ENCODE measurements at places on chromosomes 7 and 10.

- DNase-seq, result no peak
Observed at GRCh38 chr10:84311576-84311975, 16.8 kb upstream of the CCSER2 start.

DNA sequence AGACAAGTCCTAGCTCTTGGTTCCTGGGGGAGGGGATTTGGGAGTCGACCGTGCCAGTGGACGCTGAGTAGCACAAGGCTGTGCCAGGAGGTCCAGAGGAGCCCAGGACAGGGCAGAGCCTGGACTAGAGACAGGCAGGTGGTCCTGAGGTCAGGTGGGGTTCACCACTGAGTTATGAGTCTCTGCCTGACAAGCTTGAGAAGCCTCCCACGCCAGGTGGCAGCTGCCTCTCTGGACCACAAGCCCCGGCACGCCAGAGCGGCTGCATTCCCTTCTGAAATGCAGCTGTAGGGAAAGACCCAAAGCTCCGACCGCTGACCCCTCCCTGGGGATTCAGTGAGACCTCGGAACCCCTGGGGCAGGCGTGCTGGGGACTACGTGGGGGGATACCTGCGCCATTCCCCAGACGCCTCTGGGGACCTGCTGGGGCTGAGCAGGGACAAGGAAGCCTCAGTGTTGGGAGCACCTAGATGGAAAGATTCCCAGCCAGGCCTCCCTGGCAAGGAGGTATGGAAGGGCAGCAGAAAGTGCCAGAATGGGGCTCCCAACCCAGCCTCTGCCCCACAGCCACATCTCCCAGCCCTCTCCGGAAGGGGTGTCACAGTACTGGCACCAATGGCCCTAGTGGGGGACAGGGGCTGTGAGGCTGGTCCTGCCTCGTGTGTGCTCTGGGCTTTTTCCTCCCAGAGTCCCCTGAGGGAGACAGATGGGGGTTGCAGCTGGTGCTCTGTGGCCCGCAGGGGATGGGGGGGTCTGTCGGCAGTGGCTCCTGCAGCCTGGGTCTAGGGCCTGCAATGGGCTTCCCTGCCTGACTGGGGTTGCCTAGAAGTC is 29.0 kb downstream of the PDGFA start:
- DNase-seq, result no peak

DNA sequence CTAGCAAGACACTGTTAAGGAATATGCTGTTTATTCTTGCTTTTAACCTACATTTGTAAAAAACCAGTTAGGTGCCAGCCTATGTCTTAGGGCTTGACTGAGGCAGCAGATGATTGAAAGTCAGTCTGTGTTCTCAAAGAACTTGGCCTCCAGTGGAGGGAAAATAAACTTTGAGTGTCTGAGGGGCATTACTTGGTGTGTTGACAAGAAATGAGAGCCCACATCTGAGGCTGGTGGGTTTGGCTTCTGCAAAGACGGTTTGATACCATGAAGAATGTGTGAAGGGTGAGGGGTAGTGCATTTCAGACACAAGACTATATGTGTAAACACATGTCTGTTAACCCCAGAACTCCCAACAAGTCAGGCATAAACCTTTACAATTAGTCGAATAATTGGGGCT is 28.5 kb downstream of the CCSER2 start:
- no peak for DNase-seq

DNA sequence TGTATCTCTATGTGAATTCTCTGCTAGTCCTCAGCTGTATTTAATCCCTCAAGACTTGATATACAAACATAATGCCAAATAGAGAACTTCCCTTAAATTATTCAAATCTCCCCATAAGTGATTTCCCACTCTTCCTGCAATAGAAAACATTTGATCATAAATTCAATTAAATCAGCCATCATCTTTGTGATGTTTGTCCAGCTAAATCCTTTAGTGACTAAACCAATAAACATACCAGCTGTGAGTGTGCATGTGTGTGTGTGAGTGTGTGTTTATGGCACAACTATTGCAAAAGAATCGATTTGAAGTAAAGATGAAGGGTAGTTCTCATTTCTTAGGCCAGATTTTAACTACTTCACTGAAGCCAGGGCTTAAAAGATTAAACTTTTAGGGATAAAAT is 175.5 kb upstream of the FZD1 start:
- DNase-seq, result no peak

- DNase-seq, result no peak
Observed at GRCh38 chr10:75507469-75507868, 76.0 kb downstream of the LRMDA start.

GRCh38 chr10:69329721-69330178 is 51.5 kb downstream of the HK1 start:
- DNase-seq, result no peak

DNA sequence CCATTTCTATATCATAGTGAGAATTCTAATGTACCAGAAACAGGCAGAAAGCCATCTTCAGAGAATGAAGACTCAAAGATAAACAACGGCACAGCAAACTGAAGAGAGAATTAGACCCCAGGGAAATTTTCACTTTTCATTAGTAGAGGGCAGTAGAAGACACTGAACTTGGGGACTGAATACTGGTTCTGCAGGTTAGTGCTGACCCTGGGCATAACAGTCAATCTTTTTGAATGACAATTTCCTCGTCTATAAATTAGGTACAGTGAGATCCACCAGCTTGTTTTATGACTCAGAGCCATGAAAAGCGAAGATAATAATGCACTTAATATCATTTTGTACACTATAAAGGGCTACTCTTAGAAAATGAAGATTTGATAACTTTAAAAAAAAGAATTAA is 13.7 kb downstream of the FKBP14 start:
- DNase-seq, result no peak

GRCh38 chr7:101373812-101374614 is 11.3 kb downstream of the COL26A1 start:
- no peak for DNase-seq

DNA sequence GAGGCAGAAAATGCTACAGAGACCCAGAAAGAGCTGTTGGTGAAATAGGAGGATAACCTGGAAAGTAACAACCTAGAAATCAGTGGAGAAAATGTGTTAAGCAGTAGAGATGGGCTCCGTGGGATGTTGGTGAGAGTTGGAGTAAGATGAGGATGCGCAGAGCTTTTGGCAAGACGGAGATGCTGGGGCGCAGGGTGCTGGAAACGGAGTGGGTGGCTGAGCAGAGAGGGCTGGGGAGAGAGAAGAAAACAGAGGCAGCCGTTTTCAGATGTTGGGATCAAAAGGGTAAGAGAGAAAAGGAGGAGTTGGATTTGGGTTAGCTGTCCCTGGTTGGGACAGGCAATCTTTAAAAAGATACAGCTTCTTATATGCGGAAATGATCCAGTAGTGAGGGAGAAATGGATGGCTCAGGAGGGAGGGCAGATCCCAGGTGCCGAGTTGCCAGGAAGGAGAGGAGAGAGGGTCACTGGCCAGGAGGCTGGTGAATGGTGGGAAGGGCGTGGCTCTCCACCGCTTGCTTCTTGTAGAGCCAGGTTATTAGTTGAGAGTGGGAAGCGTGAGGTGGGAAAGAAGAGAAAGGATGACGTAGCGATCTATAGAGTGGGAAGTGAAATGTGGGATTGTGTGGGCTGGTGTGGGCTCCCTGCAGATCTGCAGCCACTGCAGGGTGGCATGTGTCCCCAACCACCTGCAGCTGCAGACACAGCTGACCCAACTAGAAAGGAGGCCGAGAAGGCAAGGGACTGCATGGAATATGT is 182.2 kb upstream of the SVIL start:
- no peak for DNase-seq

DNA sequence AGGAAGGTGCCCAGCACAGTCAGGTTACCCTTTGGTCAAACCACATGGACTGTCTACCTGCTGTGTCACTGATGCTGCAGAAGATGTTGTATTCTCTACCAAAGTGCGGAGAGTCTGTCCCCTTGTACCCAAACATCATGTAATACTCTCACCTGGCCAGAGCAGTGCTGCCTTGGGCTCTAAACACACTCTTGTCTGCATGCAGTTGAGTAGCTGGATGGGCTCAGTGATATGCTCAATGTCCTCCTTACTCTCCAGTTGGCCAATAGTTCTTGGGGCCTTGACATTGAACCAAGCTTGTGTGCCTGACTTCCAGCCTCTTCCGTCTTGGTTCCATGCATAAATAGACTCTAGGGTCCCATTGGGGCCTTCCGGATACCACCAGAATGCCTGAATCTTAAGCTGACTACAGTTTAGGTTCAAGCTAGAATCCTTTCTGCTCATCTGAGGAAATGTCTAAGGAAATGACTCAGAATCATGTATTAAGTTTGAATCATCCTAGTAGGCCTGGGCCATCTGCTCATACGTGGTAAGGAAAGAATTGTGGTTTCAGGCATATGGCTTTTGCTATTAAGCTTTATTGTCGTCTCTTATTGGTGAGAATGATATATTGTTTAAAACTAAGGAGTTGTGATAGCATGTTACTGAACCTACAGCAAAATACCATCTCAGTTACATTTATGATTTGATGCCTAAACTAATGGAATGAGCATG is 118.0 kb downstream of the OTUD1 start:
- DNase-seq, result no peak

DNA sequence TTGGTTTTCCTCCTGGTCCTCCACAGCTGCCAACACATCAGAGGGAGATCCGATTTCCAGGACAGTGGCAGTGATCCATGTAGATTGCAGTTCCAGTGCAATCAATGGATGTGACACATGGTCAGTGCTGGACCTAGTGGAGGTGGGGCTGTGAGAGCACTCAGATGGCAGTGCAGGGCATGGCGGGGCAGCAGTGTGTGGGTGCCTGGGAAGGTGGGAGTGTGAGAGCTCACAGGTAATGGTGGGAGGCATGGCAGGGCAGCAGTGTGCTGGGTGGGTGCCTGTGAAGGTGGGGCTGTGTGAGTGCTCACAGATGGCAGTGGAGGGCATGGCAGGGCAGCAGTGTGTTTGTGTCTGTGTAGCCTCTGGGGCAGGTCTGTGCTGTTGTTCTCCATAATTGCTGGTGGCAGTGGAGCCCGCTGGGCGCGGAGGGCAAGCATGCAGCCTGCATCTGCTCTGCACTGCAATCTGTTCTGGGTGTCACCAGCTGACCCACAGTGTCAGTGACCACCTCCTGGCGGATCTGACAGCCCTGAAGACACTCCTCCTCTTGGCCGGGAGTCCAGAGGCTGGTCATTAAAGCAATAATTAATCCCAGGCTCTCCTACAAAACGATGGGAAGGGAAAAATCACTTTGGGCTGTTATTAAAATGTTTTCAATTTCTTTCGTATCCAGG is 8.6 kb upstream of the ADARB2 start:
- DNase-seq, result no peak

DNA sequence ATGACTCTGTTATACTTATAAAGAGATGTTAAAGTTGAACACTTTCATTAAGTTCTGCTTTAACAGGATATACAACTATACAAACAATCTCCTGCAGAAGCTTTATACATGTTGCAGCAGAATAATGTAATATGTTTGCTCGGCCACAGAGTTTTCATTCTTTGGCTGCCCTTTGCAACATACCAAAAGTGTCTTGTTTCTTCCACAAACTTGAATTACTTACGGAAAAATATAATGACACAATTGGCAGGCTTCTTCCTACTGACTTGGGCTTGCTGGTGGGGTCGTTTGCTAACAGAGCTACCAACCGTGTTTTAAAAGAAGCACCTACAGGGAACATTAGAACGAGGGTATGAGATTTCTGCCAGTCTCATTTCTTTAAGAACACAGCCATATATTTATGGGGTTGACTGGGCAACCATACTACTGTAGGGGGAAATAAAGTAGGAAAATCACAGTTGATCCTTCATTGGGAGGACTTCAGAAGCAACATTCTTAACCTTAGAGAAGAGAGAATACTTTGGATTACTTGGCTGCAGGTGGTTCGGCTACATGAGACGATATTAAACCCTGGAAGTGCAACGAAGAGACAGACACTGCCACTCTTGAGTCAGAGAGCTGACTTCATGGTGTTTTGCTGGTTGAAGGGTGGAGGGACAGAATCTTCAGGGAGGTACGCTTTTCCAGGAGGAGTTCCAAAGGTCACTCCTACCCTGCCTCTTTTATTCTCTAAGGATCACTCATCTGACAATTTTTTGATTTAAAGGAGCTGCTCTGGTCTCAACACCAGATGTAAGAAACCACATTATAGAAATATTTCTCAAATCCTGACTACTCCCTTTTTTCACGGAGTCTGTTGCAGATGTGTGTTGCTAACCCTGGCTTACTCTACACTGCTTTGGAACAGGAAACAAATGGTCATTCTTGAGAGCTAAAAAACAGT is 123.9 kb downstream of the SEMA3C start:
- no peak for DNase-seq

DNA sequence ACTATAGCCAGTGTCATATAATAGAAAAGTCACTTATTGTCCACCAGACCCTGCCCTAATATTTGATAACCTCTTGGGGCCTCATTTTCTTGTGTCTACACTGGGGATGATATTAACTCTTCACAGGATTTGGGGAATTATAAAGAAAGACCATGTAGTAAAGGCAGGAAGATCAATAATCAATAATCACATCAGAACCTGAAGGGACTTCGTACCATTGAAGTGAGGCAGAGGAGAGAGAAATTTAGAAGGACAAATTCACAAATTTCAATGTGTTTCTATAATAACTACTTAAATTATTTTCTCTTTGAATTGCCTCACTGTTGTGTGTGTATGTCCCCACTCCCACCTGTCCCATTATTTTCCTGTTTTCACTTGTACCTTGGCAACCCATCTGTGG is 10.7 kb upstream of the SGMS1 start:
- no peak for DNase-seq

DNA sequence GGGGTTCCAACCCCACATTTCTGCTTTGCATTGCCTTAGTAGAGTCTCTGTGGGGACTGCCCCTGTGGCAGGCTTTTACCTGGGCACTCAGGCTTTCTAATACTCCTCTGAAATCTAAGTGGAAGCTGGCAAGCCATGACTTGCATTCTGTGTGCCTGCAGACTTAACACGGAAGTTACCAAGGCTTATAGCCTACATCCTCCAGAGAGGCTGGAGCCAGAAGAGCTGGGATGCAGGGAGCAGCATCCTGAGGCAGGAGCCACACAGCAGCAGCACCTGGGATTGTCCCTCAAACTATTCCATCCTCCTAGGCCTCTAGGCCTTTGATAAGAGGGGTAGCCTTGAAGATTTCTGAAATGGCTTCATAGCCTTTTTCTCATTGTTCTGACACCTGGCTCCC is 22.1 kb upstream of the ABCC2 start:
- DNase-seq, result no peak

- no peak for DNase-seq
Observed at GRCh38 chr7:28498636-28499035, 86.3 kb downstream of the CREB5 start.

DNA sequence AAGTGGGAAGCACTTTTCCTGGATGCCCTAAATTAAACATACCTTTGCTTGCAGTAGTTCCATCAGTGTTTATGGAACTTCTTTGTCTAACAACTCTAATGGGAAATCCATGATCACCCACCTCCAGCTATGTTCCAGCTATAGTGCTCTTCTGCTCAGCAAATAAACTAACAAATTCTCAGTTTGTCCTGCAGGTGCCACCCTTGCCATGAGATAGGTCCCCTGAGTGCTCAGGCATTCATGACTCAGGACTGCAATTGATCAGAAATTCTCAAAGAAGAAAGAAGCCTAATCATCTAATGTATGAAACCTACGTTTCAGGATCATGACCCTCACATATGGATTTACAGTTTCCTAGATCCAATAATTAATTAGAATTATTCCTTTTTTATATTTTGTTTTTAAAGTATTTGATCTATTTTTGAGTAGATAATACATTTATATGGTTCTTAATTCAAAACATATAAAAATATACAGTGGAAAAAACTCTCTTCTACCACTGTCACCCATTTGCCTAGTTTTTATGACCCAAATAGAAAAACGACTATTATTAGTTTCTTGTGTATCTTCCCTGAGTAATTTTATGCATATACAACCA is 48.7 kb upstream of the DYNC1I1 start:
- no peak for DNase-seq
